ENCODE measurements at places on chromosomes 1 and 21. TPM values are rescaled to one million over a fixed set of nuclear protein-coding genes. Genes with fewer than 3 reads are reported as not detected.
A peak's percentile ranks its signal among the peaks of the same experiment; 100 is the strongest.

Gene GBP3
- not detected for total RNA-seq

- no peak overlapping the region for H3K4me3 ChIP-seq
- no peak overlapping the region for H3K27ac ChIP-seq
- no peaks in the 10 kb centered on the region for H3K4me1 ChIP-seq
- no peaks in the 10 kb centered on the region for H3K36me3 ChIP-seq
- no peaks in the 10 kb centered on the region for H3K27me3 ChIP-seq
- DNase-seq, result no peak
Observed at GRCh38 chr1:117815926-117816325, 113.5 kb downstream of the GDAP2 start.

- H3K36me3 ChIP-seq, result no peaks in the 10 kb centered on the region
- H3K27me3 ChIP-seq, result no peaks in the 10 kb centered on the region
- H3K4me1 ChIP-seq, result peaks cover 4% of the 10 kb centered on the region
- DNase-seq, result no peak
Observed at GRCh38 chr1:54945393-54945936, 35.0 kb upstream of the TMEM61 start.

- H3K36me3 ChIP-seq, result no peaks in the 10 kb centered on the region
- no peak for DNase-seq
- no peaks in the 10 kb centered on the region for H3K27me3 ChIP-seq
- no peak overlapping the region for H3K27ac ChIP-seq
- H3K4me1 ChIP-seq, result peaks cover 2% of the 10 kb centered on the region
- H3K4me3 ChIP-seq, result no peak overlapping the region
Observed at GRCh38 chr21:45366931-45367401, 38.0 kb upstream of the COL18A1 start.

DNA sequence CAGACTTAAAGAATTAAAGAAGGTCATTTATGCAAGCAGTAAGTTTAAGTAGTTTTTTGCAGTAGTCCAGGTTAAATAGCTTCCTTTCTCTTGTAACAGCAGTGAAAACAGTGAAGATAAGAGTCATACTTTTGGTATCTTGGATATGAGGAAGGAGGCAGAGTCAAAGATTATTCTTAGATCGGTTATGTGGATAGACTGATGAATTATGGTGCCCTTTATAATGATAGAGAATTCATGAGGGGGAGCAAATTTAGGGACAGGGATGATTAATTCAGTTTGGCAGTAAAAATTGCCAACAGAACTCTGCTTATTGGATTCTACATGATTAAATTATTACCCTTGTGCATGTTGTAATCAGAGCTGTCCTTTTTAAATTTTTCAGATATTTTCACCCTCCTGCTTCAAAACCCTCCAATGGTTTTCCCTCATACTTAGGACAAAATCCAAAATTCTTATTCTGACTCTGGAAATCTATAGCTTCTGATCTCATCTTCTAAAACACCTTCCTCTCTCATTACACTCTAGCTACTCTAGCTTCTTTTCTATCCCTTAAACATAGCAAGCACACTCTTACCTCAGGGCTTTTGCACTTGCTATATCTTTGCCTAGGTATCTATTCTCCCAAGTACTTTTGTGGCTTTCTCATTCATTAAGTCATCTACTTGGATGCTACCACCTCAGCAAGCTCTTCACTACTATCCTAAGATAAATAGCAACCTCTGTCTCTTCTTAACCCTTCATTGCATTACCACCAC lies 79.8 kb downstream of the PKN2 start:
- no peak for DNase-seq
- H3K4me3 ChIP-seq, result no peak overlapping the region
- peaks cover 12% of the 10 kb centered on the region for H3K36me3 ChIP-seq

- no peak overlapping the region for H3K4me3 ChIP-seq
- peak; percentile 53 for DNase-seq
- H3K27ac ChIP-seq, result no peak overlapping the region
- no peaks in the 10 kb centered on the region for H3K27me3 ChIP-seq
Observed at GRCh38 chr1:165129568-165130164, 226.8 kb downstream of the LMX1A start.

DNA sequence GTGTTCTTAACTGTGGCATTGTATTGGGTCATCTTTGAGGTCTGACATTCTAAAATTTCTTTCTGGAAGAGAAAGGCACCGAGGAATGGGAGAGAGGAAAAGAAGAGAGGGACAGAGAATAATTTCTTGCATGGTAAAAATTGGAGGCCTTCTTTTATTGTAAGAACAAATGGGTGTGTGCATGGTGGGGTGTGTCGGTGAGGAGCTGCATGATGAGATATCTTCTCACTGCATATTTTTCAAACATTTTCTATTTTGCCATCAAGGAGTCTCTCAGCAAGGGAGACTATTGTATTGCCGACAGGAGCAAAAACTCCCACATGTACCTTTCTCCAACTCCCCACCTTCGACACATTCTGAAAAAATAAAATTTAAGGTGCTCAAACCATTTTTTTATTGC lies 6.5 kb upstream of the CTSE start:
- no peak overlapping the region for H3K27ac ChIP-seq
- H3K4me1 ChIP-seq, result no peaks in the 10 kb centered on the region
- H3K27me3 ChIP-seq, result no peaks in the 10 kb centered on the region
- no peak for DNase-seq
- H3K36me3 ChIP-seq, result no peaks in the 10 kb centered on the region

Gene F3
- 8.6 TPM for total RNA-seq

- no peak for DNase-seq
- no peaks in the 10 kb centered on the region for H3K27me3 ChIP-seq
- no peak overlapping the region for H3K27ac ChIP-seq
- H3K4me1 ChIP-seq, result no peaks in the 10 kb centered on the region
- no peak overlapping the region for H3K4me3 ChIP-seq
Observed at GRCh38 chr1:20997602-20998224, 179.0 kb downstream of the EIF4G3 start.

- no peak overlapping the region for H3K27ac ChIP-seq
- no peaks in the 10 kb centered on the region for H3K27me3 ChIP-seq
- H3K4me3 ChIP-seq, result no peak overlapping the region
- no peaks in the 10 kb centered on the region for H3K36me3 ChIP-seq
Observed at GRCh38 chr1:83763361-83764095, 235.4 kb downstream of the TTLL7 start.

DNA sequence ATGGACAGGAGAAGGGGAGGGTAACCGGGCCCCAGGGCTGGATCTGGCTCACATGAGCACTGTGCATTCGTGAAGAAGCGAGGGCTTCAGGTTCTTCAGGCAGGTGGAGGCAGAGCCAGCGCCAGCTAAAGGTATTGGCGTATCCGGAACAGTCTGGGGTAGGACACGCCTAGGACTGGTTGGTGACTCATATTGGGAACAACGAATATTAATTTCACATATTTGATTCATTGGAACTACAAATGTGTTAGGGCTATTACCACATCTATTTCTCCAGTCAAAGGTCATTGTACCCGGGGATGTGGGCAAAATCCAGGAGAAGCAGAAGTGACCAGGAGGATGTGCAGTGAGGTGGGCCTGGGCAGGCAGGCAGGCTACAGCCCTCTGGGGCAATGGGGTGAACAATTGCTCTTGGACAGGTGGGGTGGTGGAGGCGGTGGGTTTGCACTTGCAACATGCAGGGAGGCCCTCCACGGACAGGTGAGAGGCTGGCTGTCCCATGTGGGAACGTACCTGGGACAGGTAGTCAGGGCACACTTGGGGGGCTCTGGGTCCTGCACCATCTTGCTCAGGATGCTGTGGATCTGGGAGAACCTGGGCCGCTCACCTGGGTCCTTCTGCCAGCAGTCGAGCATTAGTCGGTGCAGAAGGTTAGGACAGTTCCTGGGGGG lies 26.7 kb downstream of the CDCA8 start:
- no peak for DNase-seq
- no peak overlapping the region for H3K27ac ChIP-seq
- 0 out of 2 replicates have a peak, but pooled peaks cover 3% of the 10 kb centered on the region for H3K4me1 ChIP-seq

Gene SH3GLB1
- total RNA-seq, result 43.1 TPM

Gene OR2L5
- total RNA-seq, result not detected

Gene LCE3D
- total RNA-seq, result not detected

DNA sequence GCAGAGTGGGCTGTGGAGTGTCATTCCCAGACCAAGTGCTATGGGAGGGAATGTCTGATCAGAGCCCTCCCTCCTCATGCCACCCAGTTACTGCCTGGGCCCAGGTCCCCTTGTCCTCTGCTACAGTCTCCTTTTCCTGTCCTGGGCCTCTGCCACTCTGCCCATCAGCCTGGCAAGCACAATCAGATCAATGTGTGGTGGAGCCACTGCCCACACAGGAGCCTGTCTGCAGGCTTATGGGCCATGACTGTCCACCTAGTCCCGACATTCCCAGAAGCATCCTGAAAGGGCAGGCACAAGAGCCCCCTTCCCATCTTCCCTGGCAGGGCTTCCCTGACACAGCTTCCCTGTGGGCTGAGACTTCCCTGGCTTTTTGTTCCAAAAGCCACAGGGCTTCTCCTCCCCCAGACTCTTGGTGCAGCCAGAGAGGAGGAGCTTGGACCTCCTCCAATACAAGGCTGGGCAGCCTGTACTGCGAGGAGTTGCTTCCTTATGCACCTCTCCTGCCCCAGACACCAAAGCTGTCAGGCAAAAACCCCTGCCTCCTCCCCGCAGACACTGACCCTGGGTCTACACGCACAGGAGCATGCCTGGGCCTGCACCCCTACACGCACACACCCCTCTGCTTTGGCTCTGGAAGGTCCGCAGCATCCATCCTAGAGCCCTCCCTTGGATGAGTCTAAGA lies 29.2 kb upstream of the CNTN2 start:
- H3K4me1 ChIP-seq, result no peaks in the 10 kb centered on the region
- H3K27ac ChIP-seq, result no peak overlapping the region
- H3K4me3 ChIP-seq, result no peak overlapping the region

DNA sequence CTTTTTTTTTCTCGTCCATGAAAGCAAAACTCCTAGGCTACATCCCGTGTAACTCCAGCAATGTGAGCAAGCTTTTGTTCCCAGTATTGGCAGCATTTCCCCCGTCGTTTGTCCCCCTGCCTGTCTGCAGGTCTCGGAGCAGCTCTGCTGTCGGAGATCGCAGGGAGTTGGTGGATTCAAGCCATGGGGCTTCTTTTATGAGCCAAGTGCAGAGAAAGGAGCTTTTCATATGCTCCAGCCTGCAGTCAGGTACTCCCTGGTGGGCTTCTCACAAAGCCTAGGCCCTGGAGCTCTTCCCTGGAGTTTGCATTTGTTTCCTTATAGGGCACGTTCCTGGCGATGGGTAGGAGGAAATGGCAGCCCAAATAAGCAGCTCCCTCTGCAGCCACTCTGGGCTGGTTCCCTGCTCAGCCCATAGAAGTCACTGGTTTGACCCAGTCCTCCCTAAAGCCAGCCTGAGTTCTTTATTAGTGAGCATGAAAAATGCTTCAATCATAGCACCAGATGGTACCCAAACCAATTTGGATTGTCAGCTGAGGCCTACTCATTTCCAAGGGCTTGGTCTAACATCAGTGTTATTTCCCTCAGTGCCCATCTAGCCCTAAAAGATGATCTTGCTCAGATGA lies 78.3 kb downstream of the NUF2 start:
- peak overlapping the region; percentile 13 for H3K27ac ChIP-seq
- no peaks in the 10 kb centered on the region for H3K27me3 ChIP-seq
- no peak overlapping the region for H3K4me3 ChIP-seq
- H3K4me1 ChIP-seq, result peaks cover 9% of the 10 kb centered on the region

DNA sequence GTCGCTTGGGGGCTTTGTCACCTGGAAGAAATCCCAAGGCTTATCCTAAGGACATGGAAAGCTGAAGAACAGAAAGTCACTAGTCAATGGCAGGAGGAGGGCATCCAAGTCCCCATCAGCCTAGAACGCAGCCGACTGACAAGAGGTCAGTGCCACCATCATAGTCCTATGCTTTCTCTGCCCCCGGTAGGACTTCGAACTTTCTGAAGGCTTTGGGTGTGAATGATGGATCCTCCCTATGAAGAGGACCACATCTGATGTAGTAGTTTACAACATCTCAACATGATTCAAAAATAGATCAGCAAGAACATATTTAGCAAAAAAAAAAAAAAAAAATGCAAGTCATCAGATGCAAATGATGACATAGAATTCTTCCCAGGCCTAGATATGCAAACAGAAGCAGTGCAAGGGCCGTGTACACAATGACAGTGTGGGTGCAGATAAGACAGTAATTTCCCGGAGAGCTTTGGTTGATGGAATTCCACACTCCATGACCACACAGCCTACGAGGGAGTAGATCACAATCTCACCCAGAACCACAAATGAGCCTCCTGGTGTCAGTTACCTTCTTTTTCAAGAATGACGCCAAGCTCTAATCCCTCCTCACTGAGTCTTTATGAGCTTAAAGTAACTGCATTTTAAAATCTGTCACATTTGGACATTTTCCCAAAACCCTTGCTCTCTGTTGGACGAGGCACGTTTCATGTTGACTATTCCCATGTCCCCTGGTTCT lies 88.2 kb downstream of the PSMG1 start:
- no peak overlapping the region for H3K27ac ChIP-seq
- no peaks in the 10 kb centered on the region for H3K36me3 ChIP-seq
- H3K4me3 ChIP-seq, result no peak overlapping the region
- H3K27me3 ChIP-seq, result no peaks in the 10 kb centered on the region

Gene S100A7
- not detected for total RNA-seq

Gene ANKRD34A
- total RNA-seq, result 0.20 TPM

DNA sequence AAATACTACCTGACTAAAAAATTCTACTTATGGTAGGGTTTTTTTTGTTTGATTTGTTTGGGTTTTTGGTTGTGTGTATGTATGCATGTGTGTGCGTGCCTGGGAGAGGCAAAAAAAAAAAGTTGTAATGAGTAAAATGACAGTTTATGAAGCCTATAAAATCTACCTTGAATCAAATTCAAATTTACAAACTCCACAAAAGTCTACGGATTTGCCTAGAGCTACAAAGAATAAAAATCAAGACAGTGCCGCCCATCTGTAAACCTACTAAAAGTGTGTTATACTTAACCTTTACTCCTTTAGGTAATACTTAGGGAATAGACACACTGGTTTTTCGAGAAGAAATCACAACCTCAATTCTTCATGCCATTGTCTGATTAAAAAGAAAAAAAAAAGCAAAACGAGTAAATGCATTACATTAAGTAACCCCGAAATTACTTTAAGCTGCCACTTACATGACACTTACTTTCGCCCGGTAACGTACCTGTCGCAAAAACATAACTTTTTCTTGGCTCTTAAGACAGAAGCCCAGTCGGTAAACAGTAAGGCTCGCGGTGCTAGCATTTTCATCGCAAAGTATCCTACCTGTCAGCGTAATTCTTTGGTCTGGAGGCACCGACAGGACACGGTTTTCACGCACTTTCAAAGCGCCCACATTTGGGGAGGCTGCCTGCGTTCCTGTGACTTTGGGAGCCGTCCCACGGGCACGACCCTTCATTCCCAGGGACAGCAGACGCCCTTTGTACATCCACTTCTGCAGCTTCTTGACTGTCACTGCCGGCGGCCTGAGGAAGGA lies 951 bp downstream of the SYDE2 start:
- no peak overlapping the region for H3K27ac ChIP-seq
- no peaks in the 10 kb centered on the region for H3K27me3 ChIP-seq
- DNase-seq, result no peak
- H3K36me3 ChIP-seq, result no peaks in the 10 kb centered on the region
- H3K4me1 ChIP-seq, result no peaks in the 10 kb centered on the region

DNA sequence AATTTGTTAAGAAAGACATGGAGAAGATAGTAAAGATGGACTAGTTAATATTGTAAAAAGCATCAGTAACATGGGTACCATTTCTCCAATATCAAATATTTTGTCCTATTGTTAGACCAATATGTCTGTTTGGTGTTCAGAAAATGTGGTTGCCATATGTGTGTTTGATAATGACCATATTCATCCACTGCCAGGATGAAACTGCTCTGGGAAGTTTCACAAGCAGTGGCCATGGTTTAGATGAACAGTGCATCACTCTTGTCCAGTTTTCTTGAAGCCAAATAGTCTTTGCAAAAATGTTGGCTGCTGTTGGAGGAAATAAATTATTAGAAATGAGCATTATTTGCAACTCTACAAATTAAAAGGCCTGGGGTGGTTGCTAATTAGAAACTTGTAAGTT lies 333.8 kb downstream of the NUF2 start:
- H3K36me3 ChIP-seq, result no peaks in the 10 kb centered on the region
- no peaks in the 10 kb centered on the region for H3K27me3 ChIP-seq
- no peaks in the 10 kb centered on the region for H3K4me1 ChIP-seq
- no peak for DNase-seq
